NCI-H2171 (cell line): ENCODE measurements at places on chromosomes 2 and 18.

- no peak for DNase-seq
Observed at GRCh38 chr2:147495734-147496133, 349.1 kb upstream of the ACVR2A start.

DNA sequence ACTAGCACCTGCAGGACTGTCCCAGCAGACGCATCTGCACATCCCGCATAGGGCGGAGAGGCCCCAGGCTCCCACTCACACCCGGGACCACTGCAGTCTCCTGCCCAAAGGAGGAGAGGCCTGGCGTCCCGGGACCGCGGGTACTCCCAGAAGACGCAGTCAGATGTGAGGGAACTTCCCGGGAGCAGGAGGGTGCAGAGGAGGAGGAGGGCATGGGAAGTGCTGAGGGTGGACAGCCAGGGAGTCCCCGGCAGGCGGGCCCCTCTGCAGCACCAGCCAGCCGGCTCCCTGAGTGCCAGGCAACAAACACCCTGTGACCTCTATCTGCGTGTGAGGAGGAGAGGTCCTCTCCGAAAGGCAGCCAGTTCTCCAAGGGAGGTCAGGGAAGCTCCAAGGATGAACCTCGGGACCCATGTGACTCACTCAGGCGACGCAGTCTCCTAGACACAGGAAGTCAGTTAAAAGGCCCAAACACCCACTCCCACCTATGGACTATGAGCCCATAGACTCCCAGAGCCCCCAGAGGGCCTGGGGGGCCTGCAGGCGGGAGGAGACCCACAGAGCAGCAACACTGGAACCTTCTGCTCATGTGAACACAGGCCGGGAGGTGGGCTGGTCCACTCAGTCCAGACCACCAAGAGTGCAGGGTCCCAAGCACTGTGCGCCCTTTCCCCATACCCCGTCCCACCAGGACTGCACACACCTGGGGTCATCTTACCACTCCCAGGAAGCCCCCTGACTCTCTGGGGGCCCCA lies 4.2 kb downstream of the PXDN start:
- DNase-seq, result no peak

DNA sequence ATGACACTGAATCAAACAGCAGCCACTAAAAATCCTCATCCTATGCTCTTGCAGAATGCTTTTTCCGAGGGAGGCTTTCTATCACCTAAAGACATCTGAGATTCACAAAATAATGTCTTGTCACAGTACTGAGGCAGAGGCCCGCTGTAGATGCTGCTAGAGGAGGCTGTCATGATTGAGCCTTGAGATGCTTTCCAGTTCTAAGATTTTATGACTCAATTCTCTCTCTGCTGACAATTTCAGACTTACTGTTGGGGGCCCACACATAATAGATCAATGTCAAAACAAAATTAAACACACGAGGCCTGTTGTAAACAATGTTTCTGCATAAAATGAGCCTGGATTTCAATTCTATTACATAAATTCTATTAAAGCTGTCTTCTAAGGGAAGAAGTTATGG lies 132.7 kb upstream of the ARL4C start:
- DNase-seq, result no peak

DNA sequence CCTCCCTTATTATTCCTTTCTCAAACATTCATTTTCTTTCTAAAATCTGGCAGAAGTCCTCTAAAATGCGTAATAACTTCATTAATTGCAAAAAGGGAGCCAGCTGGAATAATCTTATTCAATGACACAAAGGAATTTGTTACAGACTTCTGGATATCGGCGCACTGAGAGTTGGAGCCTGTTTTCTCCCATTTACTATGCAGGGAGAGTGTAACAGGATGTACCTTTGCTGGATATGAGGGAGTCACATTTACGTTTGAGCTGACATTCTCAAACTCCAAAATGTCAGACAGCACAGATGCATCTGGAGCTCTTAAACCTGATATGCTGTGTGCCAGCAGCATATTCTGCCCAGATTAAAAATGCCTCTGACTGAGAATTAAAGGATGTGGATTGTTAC lies 275.3 kb downstream of the TMX3 start:
- no peak for DNase-seq

DNA sequence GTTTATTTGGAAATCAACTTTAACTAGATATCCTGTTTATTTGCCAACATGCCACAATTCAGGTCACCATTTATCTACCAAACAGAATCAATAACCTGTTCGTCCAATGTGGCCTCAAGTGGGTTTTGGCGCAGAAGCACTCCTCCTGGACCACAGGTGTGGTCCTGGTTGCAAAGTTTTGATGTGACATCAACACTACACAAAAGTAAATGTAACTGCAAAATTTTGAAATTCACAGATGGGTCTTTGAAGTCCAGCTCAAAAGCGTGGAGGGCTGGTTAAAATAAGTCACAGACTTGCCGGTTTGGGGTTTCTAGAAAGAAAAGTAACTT lies 474 bp upstream of the GCA start:
- no peak for DNase-seq

- DNase-seq, result no peak
Observed at GRCh38 chr18:38284972-38285371, 719.4 kb upstream of the CELF4 start.

- no peak for DNase-seq
Observed at GRCh38 chr2:9618410-9618809, 12.4 kb downstream of the YWHAQ start.

GRCh38 chr18:11290786-11291185 lies 141.4 kb upstream of the PIEZO2 start:
- DNase-seq, result no peak

GRCh38 chr2:33091541-33092123 lies 144.9 kb downstream of the LTBP1 start:
- no peak for DNase-seq

DNA sequence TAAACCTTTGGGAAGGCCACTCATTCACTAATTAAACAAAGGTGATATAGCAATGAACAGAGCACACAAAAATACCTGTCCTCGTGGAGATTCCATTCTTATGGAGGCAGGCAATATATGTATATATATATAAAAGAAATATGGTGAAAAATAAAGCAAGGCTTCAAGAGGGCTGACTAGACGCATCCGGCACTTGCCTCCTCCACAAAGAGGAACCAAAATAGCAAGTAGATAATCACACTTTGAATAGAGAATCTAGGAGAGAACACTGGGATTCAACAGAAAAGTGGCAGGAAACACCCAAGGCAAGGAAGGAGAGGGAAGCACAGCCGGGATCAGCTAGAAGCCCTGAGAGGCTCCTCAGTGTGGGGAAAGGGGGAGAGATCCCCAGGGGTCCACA lies 218.4 kb upstream of the FOSL2 start:
- no peak for DNase-seq

DNA sequence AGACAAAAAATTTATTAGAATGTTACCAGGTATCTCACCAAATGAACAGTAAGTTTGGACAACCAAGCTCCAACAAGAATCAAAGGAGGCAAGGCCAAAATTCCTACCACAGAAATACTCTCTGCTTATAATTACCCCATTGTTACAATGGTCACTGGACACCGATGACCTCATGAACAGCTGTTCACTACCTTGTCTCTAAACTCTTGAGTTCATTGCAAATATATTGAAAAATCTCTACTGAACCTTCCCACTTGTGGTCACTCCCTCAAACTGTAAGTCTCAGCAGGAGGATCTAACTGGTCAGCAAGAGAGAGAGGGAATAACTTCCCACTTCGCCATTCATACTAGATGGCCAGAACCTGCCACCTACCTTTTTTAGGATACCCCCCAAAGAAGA lies 50.0 kb downstream of the ERBB4 start:
- DNase-seq, result no peak

GRCh38 chr18:76264198-76264875 lies 230.7 kb downstream of the ZNF516 start:
- no peak for DNase-seq

DNA sequence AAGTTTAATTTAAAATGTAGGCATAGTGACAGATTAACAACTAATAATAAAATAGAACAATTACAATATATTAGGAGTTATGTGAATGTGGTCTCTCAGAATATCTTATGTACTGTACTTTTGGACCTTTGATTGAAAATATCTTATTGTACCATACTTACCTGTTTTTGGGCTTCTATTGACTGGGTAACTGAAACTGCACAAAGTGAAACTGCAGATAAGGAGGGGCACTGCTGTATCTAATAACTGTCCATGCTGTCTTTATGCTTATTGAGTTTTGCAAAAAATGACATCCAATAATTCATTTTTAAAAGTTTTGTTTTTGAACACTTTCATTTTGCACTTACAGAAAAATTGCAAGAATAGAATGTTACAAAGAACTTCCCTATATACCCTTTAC lies 19.9 kb downstream of the BIRC6 start:
- no peak for DNase-seq

DNA sequence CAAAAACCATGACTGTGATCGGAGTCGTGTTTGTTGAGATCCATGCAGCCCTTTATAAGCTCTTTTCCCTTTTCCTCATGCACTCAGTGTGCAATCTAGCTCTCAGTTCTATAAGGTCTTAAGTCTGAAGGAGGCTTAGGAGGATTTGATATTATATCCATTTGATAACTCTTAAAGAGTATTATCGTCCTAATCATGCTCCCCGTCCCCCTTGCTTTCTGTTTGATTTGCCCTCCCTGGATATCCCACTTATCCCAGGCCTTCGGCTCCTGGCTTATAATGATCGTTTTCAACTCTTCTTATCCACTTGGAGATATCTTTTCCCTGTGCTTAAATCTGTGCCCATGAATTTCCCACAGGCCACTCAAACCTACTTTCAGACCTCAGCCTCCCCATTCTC lies 1917.7 kb upstream of the PIK3C3 start:
- DNase-seq, result no peak
